ENCODE measurements at places on chromosomes 1 and 21. TPM values are rescaled to one million over a fixed set of nuclear protein-coding genes. Genes with fewer than 3 reads are reported as not detected.

Gene TFAP2E
- not detected for total RNA-seq

Gene CTBS
- 2.3 TPM for total RNA-seq

Gene OR2T2
- total RNA-seq, result not detected

Gene RNF186
- total RNA-seq, result not detected

Gene TRABD2B
- total RNA-seq, result not detected

Gene PKN2
- total RNA-seq, result 21.0 TPM

Gene OR2T11
- total RNA-seq, result not detected

Gene NHLH2
- not detected for total RNA-seq

Gene MIXL1
- 0.06 TPM for total RNA-seq

Gene LAX1
- under 0.01 TPM for total RNA-seq

Gene EVA1C
- 33.5 TPM for total RNA-seq

Gene B4GALT2
- 49.8 TPM for total RNA-seq
